ENCODE measurements at places on chromosomes 3 and 15. TPM values are rescaled to one million over a fixed set of nuclear protein-coding genes. Genes with fewer than 3 reads are reported as not detected.

CCR3 gene
- not detected for total RNA-seq

NTRK3 gene
- 3.7 TPM for total RNA-seq

MAP3K13 gene
- 9.0 TPM for total RNA-seq

COL6A5 gene
- total RNA-seq, result not detected

TMC3 gene
- not detected for total RNA-seq

LNP1 gene
- 4.6 TPM for total RNA-seq

DNA sequence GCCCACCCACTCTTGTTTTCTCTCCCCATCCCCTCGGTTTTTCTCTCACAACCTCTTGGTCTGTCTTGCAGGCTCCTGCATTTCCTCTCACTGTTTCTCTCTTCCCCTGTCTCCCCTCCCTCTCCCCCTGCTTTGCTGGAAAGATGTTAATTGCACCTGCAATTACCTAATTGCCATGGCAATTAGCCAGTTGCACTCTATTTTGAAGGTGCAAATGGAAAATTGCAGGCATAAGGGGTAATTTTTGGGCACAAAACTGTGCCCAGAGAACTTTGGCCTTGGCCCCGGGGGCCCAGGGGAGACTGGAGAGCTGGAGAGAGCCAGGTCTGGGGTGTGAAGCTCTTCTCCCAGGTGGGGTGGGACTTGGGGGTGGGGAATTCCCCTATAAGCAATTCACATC lies 164.5 kb upstream of the TLE3 start:
- DNase-seq, result no peak

DNA sequence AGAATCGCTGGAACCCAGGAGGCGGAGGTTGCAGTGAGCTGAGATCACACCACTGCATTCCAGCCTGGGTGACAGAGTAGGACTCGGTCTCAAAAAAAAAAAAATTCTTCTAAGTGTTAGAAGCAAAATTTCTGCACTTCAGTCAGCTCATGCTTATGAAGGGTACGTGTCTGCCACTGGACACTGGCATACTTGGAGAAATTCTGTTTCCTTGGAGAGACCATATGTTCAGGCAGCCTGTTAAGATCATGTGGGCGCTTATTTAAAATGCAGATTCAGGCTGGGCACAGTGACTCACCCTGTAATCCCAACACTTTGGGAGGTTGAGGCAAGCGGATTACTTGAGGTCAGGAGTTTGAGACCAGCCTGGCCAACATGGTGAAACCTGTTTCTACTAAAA lies 85.6 kb upstream of the IQSEC1 start:
- no peak for DNase-seq

DNA sequence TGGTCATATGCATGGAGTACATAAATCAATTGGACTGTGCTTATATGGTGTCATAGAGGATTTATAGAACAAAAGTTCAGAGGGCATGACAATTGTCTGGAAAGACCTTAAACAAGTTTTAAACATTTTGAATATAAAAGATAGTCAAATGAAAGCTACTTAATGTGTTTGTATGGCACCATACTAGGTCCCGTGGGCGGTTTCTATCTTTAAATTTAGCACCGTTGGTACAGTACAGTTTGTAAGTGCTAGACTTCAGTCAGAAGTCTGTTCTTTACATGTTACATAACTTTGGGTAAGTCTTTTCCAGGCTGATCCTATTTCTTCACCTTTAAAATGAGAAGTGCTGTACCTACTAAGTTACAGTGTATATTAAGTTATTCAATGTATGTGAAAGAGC lies 373.4 kb upstream of the ARL6 start:
- no peak for DNase-seq

GRCh38 chr3:48935530-48935929 lies 16.9 kb downstream of the ARIH2 start:
- no peak for DNase-seq

- no peak for DNase-seq
These were observed 53.7 kb upstream of the ABHD17C start for GRCh38 chr15:80641384-80641783.

- DNase-seq, result no peak
These were observed 689.1 kb upstream of the DPPA4 start for GRCh38 chr3:110026421-110026820.

GRCh38 chr3:78483090-78483489 lies 1284.7 kb downstream of the ROBO1 start:
- no peak for DNase-seq
